ENCODE measurements at places on chromosomes 6 and 20. TPM values are rescaled to one million over a fixed set of nuclear protein-coding genes. Genes with fewer than 3 reads are reported as not detected.

The WFDC10B gene
- total RNA-seq, result not detected

The VWA7 gene
- 1.0 TPM for total RNA-seq

The GRM1 gene
- under 0.01 TPM for total RNA-seq

The STX11 gene
- 2.1 TPM for total RNA-seq

The C6orf58 gene
- not detected for total RNA-seq

The TGM2 gene
- total RNA-seq, result 7.3 TPM

The FAM83B gene
- not detected for total RNA-seq

The FAM217A gene
- not detected for total RNA-seq

The MYT1 gene
- not detected for total RNA-seq

The MROH8 gene
- 1.0 TPM for total RNA-seq

The MATN4 gene
- 0.52 TPM for total RNA-seq

The DEK gene
- total RNA-seq, result 64.2 TPM

The CGA gene
- total RNA-seq, result not detected

The SERINC1 gene
- total RNA-seq, result 176 TPM

The REV3L gene
- total RNA-seq, result 42.3 TPM

The RNF182 gene
- under 0.01 TPM for total RNA-seq

The SEMG1 gene
- total RNA-seq, result not detected

The VSX1 gene
- total RNA-seq, result not detected

The IP6K3 gene
- total RNA-seq, result 13.6 TPM

The KHDC1 gene
- 2.6 TPM for total RNA-seq

The OR2J3 gene
- total RNA-seq, result not detected

The KIAA1755 gene
- total RNA-seq, result 3.7 TPM

The EPPIN gene
- total RNA-seq, result not detected

The SRMS gene
- total RNA-seq, result not detected

The VGLL2 gene
- 17.7 TPM for total RNA-seq

The CST5 gene
- total RNA-seq, result not detected

The ERVFRD-1 gene
- total RNA-seq, result not detected

The EDEM2 gene
- 7.8 TPM for total RNA-seq

The NQO2 gene
- total RNA-seq, result 5.7 TPM

The TINAG gene
- total RNA-seq, result 0.52 TPM

The RAD21L1 gene
- not detected for total RNA-seq

The BFSP1 gene
- total RNA-seq, result 1.0 TPM

The SSTR4 gene
- total RNA-seq, result not detected

The CCM2L gene
- 4.7 TPM for total RNA-seq

The KCNK16 gene
- not detected for total RNA-seq

The TFAP2A gene
- not detected for total RNA-seq

The GABRR1 gene
- total RNA-seq, result 0.52 TPM

The ADGRF5 gene
- total RNA-seq, result 26.1 TPM

The ZKSCAN4 gene
- total RNA-seq, result 8.4 TPM

The RSPH9 gene
- 0.52 TPM for total RNA-seq

The C20orf204 gene
- 0.52 TPM for total RNA-seq

The CTAGE9 gene
- total RNA-seq, result not detected

The TBC1D22B gene
- total RNA-seq, result 3.7 TPM

The ZBTB46 gene
- total RNA-seq, result 52.2 TPM

The GPLD1 gene
- 2.6 TPM for total RNA-seq

The HMGN3 gene
- total RNA-seq, result 42.3 TPM

The MRPS18B gene
- 105 TPM for total RNA-seq

The C20orf202 gene
- total RNA-seq, result 0.52 TPM

The KCNK17 gene
- total RNA-seq, result 1.6 TPM

The FKBP1C gene
- total RNA-seq, result not detected

The SFT2D1 gene
- total RNA-seq, result 20.9 TPM

The NUP43 gene
- 17.2 TPM for total RNA-seq

The ECT2L gene
- total RNA-seq, result under 0.01 TPM

The SLC22A16 gene
- 1.0 TPM for total RNA-seq

The SYNDIG1 gene
- 2.6 TPM for total RNA-seq

The SULF2 gene
- total RNA-seq, result 32.9 TPM

The CLIC1 gene
- total RNA-seq, result 152 TPM

All from skeletal muscle tissue (tissue), 5 donors.